Mesendoderm (in vitro differentiated cells): ENCODE measurements at places on chromosomes 1 and 21.

GRCh38 chr1:151144474-151145303 lies 1.7 kb downstream of the SEMA6C start:
- peak; percentile 57 for DNase-seq

- DNase-seq, result no peak
Measured at GRCh38 chr1:113786069-113786468, 26.2 kb downstream of the RSBN1 start.

- DNase-seq, result peak; percentile 31
Measured at GRCh38 chr1:220990427-220991339, 111.4 kb downstream of the HLX start.

GRCh38 chr1:15731735-15732685 lies 4.0 kb upstream of the SLC25A34 start:
- no peak for DNase-seq

DNA sequence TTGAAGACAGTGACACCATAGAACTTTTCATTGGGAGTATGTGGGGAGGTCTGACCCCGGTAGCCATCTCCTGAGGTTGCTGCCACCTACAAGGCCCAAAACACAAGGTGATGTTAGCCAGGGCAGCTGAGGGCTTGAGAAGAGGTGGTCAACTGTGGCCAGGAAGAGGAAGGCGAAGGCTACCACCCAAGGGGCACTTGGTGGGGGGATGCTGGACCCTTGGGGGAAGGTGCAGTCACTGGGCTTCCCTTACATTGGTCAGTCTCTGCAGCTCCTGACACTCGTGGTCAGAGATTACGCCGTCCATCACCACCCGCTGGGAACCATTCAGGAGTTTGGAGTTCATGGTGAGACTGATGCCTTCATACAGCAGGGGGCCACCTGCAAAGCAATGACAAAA lies 12.2 kb upstream of the CLDN19 start:
- no peak for DNase-seq
